ENCODE measurements at places on chromosomes 1 and 21.

DNA sequence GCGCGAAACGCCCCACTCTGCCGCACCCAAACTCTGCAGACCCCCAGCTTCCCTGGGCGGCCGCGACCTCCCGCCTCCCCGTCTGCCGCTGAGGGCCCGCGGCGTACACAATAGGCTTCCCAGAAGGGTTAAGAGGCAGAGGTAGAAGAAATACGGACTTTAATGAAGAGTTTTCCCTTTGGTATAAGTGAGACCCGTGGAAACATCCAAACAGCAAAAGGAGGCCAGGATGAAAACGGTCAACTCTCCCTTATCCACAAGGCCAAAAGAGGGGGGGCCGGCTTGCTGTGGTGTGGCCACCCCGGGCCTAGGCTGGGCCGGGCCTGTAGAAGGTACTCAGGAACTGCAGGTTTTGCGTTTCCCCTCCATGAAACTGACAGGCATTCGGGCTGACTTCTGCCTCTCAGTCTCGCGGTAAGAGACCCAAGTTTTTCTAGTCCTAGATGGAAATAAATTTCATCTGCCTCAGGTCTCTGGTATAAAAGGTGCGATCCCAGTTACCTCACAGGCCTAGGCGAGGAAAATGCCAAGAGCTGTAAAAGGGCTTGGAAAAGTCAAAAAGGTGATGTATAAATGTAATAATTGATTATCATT is 671 bp upstream of the PYGO2 start:
- DNase-seq, result no peak

DNA sequence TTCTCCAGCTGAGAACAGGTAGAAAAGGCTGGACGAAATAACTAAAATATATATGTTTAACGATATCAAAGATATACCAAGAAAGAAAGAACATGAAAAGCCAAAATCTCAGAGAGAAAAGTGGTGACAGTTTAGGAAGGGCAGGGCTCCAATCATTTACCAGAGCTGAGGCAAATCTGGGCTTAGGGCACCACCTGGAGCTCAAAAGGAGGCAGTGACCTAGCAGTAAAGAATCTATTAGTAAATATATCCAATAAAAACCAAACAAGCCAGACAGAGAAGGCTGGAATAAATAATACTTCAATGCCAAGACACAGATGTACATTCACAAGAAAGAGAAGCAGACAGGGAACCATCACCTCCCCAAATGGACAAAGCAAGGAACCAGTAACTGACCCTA is 43.5 kb downstream of the CHIA start:
- no peak for DNase-seq

DNA sequence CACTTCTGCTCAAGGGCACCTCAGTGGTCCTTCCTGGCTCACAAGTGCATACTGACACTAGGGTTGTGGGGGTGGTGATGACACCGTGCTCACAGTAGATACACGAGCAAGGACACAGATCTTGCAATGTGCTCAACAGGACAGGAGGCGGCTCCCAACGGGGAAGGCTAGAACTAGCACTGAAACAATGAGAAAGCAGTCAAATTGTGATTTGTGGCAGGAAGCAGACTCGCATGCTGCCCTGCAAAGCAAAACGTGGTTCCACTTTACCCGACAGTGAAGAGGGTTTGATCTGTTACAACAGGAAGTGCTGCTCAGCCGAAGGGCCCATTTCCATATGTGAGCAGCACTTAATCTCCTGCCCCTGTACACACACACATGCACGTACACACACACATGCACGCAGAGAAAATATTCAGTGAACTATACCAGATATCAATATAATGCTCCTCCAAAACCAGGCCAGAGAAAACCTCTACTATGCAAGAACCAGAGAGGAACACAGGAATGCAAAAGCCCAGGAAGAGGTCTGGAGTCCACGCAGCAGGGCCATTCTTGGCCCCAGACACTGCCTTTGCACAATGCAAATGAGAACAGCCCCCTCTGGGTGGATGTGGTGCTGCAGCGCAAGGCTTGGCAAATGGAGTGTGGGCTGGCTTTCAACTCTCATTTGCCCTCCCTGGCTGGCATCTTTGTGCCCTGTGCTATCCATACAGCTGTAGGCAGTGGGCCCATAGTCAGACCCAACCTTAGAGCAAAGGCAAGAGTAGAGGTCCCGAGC is 47.1 kb downstream of the KANK4 start:
- no peak for DNase-seq

DNA sequence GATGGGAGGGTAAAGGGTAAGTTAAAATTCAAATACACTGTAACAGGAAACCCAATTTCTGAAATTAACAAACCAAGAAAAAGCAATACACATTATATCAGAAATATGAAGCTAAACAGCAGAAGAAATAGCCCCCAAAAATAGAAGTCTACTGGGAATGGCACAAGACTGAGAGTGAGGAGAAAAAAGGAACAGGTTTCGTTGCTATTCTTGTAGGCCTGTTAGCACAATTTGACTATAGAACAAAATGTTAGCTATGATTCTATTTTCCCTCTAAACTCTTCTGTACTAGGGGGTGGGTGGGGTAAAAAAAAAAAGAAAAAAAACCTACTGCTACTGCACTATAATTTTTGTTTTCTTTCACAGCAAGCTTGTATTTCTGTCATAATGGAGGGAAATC is 12.5 kb downstream of the RBBP5 start:
- DNase-seq, result no peak

- peak; percentile 11 for DNase-seq
Observed at GRCh38 chr1:110829955-110830553, 42.9 kb upstream of the CD53 start.

DNA sequence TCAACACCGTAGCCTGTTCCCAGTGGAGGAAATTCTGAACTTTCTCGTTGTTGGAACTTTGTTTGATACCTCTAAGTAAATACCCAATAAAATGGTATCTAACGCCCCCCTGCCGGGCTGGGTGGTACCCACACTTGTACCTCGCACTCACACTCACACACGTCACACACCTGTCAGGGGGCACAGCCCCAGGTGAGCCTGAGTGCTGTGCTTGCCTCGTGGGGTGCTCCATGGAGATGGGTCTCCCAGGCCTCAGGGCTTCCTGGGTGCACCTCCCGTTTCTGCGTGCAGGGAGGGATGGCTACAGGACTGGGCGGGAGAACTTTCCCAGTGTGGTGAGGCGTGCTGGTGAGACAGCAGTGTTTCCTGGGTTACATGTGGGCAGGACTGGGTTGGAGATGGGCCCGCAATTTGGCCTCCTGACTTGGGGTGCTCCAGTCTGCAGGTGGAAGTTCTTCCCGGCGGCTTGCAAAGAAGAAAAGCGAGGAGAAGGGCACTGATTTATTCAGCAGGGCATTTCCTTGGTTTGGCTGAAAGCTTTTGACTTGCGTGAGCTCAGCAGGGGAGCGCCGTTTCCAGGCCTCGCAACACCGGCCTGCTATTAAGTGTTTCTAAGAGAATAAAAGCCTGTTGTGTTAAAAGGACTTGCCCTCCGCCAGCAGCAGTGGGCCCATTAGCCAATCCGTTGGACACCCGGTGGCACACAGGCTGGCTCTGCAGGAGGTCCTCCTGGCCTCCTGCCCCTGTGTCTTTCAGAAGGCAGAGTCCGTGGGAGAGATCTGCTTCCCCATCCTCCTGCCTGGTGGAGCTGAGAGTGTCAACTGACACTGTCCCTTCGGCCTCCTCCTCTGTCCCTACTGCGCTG is 79.7 kb downstream of the KIF26B start:
- no peak for DNase-seq

DNA sequence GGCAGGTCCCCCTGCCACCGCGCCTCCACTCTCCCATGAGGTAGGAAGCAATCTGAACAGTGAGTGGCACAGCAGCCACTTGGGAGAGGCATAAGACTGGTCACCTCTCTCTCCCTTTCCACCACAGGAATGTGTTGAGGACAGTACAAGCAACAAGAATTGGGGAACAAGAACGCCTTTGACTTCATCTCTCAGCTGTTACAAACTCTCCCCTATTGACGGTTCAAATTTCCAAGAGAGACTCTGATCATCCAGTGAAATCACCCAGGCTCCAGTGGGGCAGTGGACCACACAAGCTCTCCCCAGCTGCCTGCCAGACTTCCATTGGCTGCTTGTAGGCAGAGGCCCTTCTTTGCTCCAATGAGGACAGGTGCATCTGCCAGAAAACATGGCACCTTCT is 249.9 kb upstream of the JUN start:
- DNase-seq, result no peak

DNA sequence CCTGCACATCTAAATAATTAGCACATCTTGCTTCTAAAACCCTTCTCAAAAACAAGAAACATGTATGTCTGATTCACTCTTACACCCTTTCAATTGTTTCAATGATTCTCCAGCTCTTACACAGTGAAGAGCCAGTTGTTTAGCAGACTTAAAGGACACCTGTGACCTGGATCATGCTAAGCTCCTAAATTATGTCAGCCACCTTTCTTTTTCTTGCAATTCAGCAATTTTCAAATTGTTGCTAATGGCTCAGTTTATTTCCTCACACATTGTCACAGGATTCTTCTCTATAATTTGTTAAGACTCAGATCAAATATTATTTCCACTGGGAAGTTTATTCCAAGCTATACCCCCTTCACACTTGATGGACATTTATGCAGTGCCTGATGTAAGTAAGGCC is 413.2 kb downstream of the PLA2G4A start:
- DNase-seq, result no peak
